Upper lobe of left lung (tissue), 6 donors: ENCODE measurements at places on chromosomes 1 and 21.

- no peaks in the 10 kb centered on the region for H3K36me3 ChIP-seq
- no peak for DNase-seq
- no peaks in the 10 kb centered on the region for H3K27me3 ChIP-seq
- no peak overlapping the region for H3K27ac ChIP-seq
Measured at GRCh38 chr1:233607252-233608119, 6.4 kb upstream of the KCNK1 start.

- peaks cover 9% of the 10 kb centered on the region for H3K4me1 ChIP-seq
- H3K27me3 ChIP-seq: no peaks in the 10 kb centered on the region
Measured at GRCh38 chr1:10108134-10108663, 75.4 kb downstream of the UBE4B start.

GRCh38 chr1:34842952-34843371 lies 16.6 kb downstream of the SMIM12 start:
- DNase-seq: peak; percentile 20
- peaks cover 41% of the 10 kb centered on the region for H3K4me1 ChIP-seq
- H3K36me3 ChIP-seq: peaks cover 5% of the 10 kb centered on the region

- peaks cover 6% of the 10 kb centered on the region for H3K4me1 ChIP-seq
- no peak overlapping the region for H3K27ac ChIP-seq
- H3K36me3 ChIP-seq: no peaks in the 10 kb centered on the region
- peak overlapping the region; percentile 17 for H3K4me3 ChIP-seq
Measured at GRCh38 chr1:20070357-20070756, 363 bp downstream of the PLA2G5 start.
